ENCODE measurements at places on chromosomes 1 and 21. TPM values are rescaled to one million over a fixed set of nuclear protein-coding genes. Genes with fewer than 3 reads are reported as not detected.

The CTTNBP2NL gene
- 27.2 TPM for total RNA-seq

The C1orf226 gene
- 5.9 TPM for total RNA-seq

The AMY1B gene
- total RNA-seq: not detected

The FNDC10 gene
- 2.6 TPM for total RNA-seq

The VHLL gene
- not detected for total RNA-seq

The DMAP1 gene
- 49.4 TPM for total RNA-seq

The KCNH1 gene
- total RNA-seq: 6.9 TPM

The RPS6KC1 gene
- 8.3 TPM for total RNA-seq

The SUMO3 gene
- total RNA-seq: 58.7 TPM

The DIO1 gene
- total RNA-seq: not detected

The CSTB gene
- total RNA-seq: 11.0 TPM

The LYPLA2 gene
- 129 TPM for total RNA-seq

The ICOSLG gene
- 0.29 TPM for total RNA-seq

All from epithelial cell of proximal tubule (primary cell).